ENCODE measurements at places on chromosomes 5 and 9.

GRCh38 chr9:126842220-126842842 is 18.1 kb upstream of the ZBTB34 start:
- no peak for DNase-seq

DNA sequence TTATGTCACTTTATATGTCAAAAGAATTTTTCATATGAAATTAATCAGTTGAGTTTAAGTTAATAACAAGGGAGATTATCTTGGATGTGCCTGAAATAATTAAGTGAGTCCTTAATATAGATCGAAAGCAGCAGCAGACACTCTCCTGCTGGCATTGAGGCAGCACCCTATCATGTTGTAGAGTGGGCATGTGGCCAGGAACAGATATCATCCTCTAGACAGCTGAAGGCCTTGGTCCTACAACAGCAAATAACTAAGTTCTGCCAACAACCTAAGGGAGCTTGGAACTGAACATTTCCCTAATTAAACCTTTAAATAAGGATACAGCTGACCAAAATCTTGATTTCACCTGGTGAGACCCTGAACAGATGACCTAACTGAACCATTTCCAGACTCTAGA is 25.8 kb upstream of the UGT3A1 start:
- DNase-seq: no peak

GRCh38 chr5:121982893-121983285 is 21.1 kb downstream of the SRFBP1 start:
- no peak for DNase-seq

GRCh38 chr9:88536951-88537760 is 2.2 kb downstream of the NXNL2 start:
- no peak for DNase-seq

DNA sequence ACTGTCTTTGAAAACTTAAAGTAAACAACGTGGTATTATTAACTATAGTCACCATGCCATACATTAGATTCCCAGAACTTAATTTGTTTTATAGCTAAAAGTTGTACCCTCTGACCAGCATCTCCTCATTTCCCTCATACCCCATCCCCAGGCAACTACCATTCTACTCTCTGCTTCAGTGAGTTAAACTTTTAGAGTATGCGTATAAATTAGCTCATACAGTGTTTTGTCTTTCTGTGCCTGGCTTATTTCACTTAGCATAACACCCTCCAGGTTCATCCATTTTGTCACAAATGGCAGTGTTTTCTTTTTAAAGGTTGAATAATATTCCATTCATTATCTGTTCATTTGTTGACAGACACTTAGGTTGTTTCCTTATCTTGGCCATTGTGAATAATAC is 14.2 kb downstream of the COMMD10 start:
- no peak for DNase-seq
